ENCODE measurements at places on chromosomes 11 and 22.

DNA sequence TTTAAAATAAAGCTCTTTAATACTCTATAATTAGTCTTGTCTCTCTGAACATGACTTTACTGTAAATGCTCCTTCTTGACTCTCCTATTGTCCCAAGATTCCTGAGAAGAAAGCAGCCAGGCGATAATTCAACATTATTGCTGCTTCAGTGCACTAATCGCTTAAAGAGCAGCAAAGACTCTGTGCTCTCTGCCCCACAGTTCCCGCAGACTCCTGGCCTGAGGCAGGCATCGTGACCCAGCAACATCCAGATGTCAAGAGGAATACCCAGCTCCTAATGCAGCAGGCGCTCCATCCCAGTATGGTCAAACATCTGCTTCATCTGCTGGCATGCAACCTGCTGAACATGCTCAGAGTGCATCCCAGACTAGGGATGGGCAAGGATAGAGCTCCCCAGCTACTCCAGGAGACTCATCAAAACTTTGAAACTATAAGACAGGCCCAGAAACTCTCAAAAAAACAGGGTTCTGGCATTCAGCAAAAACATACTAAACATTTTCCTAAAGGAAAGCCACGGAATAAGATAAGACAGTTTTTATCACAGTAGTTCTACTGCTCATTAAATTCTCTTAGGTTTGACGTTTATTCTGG, 270.0 kb downstream of the SOX6 start:
- no peak for DNase-seq

GRCh38 chr22:45157907-45158306, 5.8 kb upstream of the NUP50 start:
- DNase-seq = no peak

GRCh38 chr11:104146421-104146820, 17.5 kb downstream of the PDGFD start:
- DNase-seq = no peak

- no peak for DNase-seq
Observed at GRCh38 chr11:117837791-117838190, 13.2 kb upstream of the FXYD2 start.

- no peak for DNase-seq
Observed at GRCh38 chr11:20931029-20931428, 261.6 kb downstream of the NELL1 start.

DNA sequence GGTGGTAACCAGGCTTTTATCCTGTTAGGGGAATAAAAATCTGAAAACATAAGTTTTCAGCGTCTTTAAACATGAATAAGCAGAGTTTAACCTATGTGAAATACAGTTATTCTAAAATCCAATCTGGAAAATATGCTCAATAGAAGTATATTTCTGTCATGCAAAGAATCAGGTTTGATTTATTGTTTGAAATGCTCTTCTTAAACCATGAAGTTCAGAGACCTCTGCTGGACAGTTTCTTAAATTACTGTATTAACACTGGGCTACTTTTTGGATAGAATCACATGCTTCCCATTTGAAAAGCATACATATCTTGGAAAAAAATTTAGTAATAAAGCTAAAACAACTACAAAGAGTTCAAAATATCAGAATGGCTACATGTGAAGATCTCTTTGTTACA, 25.4 kb downstream of the APIP start:
- DNase-seq = no peak

GRCh38 chr22:20779818-20780158, 5.9 kb downstream of the SERPIND1 start:
- DNase-seq = no peak

- no peak for DNase-seq
Observed at GRCh38 chr11:13003736-13004493, 5.2 kb upstream of the RASSF10 start.

GRCh38 chr11:96318399-96318798, 24.6 kb downstream of the MAML2 start:
- DNase-seq = no peak

DNA sequence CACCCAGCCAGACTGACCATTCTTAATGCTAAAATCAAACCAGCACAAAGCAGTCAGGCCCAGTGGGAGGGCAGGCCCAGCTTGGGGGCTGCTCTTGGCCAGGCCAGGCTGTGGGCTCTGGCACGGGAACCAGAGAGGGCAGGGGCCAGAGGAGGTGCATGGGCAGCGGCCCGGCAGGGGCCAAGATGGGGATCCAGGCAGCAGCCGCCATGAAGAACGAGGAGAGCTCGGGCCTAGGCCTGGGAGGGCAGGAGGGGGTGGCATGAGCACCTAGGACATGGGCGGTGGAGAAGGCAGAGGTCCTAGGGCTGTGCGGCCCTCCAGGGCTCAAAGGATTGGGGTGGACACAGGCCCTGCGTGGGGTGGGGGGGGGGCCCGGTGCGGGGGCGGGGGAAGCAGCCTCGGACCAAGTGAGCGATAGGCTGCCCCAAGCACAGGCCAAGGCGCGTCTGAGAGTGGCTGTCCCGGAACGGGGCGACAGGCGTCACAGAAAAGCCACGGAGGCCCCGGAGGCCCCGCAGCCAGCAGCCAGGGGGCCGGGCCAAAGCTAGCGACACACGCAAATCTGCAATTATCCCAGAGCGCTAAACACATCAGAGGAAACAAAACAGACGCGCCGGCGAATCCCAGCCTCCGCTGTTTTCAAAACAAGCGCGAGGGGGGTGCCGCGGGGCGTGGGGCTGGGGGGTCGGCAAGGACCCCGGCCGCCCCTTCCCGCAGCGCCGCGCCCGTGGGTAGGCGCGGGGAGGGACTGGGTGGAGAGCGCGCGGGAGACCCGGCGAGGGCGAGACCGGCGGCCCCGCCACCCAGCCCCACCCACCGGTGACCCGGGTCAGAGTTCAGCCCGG, 8.3 kb downstream of the PLXNB2 start:
- no peak for DNase-seq

GRCh38 chr11:1113405-1114201, 38.9 kb downstream of the MUC2 start:
- no peak for DNase-seq

- DNase-seq = no peak
Observed at GRCh38 chr11:34332524-34332923, 25.3 kb downstream of the ABTB2 start.

- no peak for DNase-seq
Observed at GRCh38 chr22:44882226-44882905, 127.4 kb downstream of the PHF21B start.

DNA sequence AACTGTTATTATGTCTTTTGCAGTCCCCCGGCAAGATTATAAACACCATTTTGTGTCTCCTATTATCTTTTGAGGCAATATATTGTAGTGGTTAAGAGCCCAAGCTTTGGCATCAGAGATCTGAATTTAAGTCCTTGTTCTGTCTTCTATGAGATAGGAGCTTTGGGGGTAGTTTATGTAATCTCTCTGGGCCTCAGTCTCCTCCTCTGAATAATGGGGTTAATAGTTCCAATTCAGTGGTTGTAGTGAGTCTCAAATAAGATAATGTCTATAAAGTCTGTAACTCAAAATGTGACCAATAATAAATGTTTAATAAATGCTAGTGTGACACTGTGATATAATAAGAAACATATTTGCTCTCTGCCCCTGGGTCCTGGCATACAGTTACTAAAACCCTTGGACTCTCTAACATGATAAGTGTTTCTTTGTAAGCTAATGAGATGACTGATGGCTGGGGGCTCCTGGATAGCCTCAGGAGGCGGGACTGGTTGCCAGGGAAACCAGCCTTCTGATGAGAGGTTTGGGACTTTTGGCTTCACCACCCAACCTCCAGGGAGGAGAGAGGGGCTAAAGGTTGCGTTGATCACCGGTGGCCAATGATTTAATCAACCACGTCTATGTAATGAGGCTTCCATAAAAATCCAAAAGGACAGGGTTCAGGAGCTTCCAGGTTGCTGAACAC, 183.4 kb upstream of the MTMR2 start:
- DNase-seq = no peak

- peak; percentile 47 for DNase-seq
Observed at GRCh38 chr11:2277933-2278523, 7.6 kb upstream of the ASCL2 start.

DNA sequence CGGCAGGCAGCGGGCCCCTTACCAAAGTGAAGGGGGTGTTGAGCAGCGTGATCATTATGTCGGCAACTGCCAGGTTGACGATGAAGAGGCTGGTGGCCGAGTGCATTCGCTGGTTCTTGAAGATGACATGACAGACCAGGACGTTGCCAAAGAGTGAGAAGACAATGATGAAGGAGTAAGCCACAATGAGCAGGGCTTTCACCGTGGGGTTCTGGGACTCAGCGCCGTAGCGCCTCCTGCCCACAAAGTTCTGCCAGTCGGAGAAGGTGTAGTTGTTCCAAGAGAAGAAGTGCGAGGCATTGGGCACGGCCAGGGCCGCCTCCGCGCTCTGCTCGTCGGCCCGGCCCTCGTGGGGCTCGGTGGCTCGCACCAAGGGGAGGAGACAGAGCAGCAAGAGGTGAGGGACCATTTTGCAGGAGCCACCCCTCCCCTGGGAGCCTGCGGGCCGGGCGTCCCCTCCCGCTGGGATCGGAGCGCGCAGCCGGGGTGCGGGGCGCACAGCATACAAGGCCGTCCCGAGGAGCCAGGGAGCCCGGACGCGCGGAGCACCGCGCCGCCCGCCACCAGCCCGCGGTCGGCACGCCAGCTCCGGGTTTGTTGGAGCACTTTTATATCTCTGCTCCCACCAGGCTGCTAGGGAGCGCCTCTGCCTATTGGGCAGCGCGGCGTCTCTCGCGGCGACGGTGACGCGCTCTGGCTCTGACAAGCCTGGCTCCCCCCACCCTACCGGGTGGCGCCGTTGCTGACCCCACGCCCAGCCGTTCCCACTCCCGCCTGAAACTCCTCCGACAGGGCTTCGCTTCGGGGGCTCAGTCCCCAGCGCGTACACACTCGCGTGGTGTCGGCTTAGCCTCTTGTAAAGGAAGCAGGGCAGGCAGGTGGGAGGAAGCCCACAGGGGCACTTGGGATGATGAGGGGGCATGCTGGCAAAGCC, at the start of gene GPR83:
TSS of gene GPR83 (minus strand) at position 581 of the 934 bp plus-strand sequence. CDS start at position 409, 172 bp downstream.
- peak; percentile 59 for DNase-seq

DNA sequence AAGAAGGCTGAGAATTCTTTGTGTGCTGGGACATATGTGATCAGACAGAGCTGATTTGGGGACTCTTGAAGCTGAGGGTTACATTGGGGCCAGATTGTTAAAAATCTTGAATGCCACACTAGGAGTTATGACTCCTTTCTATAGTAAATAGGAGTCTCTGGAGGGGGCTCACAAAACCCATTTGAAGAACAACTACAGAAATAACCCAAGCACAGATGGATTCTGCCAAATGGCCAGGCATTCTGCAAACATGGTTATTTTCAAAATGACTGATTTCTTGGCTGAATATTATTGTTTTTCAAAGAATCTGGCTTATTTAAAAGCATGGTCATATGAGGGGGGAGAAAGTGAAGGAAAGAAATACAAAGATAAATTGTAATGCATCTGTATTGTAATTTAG, 625.5 kb upstream of the TENM4 start:
- no peak for DNase-seq

- no peak for DNase-seq
Observed at GRCh38 chr11:128532016-128532571, 55.3 kb downstream of the ETS1 start.

- DNase-seq = no peak
Observed at GRCh38 chr11:122363296-122363695, 247.3 kb upstream of the BLID start.

- no peak for DNase-seq
Observed at GRCh38 chr11:76298255-76298654, 82.7 kb downstream of the THAP12 start.

DNA sequence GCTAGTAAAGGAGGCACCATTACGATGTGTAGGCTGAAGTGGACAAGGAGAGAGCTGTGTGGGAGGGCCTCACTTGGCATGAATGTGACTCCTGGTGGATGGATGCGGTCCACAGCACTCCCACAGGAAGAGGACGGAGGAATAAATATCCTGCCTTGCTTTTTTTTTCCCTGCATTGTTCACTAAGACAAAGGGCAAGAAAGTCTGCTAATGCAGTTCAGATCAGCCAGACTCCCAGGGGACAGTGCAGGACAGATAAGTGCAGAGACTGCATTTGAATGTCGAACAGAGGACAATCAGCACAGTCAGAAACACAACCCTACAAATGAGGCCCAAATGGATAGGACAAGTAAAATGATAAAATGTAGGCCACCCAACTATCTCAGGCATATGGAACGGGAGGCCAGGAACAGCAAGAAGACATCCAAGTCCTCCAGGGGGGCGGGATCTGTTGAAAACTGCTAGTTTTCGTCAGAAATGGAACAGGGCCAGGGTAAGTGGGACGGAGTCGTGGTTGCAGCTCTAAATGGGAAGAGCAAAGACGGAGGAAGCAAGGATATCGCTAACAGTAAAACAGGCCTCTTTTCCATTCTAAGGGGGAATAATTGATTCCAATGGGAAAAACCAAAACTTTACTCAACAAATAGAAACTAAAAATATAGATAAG, 25.2 kb upstream of the OR8B8 start:
- no peak for DNase-seq

- DNase-seq = no peak
Observed at GRCh38 chr22:35653824-35654223, 5.6 kb downstream of the APOL6 start.

GRCh38 chr11:35787013-35787504, 124.5 kb downstream of the TRIM44 start:
- DNase-seq = no peak

DNA sequence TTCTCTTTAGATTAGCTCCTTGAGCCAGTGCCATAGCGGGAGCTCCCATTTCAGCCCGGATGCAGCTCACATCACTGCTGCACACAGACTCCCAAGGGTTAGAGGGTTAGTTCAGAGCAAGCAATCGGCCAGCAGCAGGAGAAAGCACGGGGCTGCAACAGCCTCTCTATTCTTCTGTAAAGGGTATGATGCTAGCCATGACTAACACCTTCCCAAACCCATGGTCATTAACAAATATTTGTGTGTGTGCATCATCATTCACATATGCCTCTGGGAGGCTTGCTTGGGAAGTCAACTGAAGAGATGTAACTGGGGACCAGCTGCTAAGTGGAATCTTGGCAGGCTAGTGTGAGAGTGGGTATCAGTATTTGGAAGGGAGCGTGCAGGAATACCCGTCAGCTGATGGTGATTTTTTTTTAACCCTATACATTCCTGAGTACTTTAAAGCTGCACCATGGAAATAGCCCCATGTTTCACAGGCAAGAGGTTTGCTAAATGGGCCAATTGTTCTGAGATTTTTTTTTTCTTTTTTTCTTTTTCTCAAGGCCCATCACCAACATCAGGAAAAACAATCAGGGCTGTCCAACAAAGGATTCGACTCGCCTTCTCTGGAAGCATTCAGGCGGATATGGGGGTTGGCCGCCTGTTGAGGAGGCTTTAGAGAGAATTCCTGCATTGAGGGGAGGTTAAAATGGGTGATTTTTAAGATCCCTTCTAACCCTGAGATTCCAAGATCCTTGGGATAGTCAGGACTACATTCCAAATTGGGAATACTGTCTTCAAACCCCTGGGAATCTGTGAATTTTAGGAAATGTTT, 33.2 kb upstream of the CCDC89 start:
- peak; percentile 54 for DNase-seq

DNA sequence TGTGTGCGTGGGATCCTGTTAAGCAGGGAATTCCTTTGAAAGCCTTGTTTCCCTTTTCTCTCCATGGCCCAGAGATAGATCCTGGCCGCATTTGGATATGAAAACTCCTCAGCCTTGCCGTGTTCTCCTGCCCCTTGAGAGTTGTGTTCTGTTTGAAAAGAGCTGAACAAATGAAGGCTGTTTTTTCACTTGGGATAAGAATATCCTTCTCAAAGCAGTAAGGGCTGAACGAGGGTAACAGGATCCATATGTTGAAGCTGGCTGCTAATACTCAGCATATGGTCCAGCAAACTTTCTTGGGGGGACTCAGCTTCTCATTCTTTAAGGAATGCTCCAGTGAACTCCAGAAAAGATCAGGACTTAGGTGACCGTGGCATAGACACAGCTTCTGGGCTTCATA, 114.5 kb upstream of the TTC12 start:
- no peak for DNase-seq

All from H1 (cell line).